Activated CD4-positive, alpha-beta T cell treated with anti-CD3 and anti-CD28 coated beads, Interleukin-2, amount 50 U/mL, for 48 hours (primary cell): ENCODE measurements at places on chromosomes 3 and 15.

- no peak for DNase-seq
These were observed 3.1 kb downstream of the HGD start for GRCh38 chr3:120678984-120679383.

DNA sequence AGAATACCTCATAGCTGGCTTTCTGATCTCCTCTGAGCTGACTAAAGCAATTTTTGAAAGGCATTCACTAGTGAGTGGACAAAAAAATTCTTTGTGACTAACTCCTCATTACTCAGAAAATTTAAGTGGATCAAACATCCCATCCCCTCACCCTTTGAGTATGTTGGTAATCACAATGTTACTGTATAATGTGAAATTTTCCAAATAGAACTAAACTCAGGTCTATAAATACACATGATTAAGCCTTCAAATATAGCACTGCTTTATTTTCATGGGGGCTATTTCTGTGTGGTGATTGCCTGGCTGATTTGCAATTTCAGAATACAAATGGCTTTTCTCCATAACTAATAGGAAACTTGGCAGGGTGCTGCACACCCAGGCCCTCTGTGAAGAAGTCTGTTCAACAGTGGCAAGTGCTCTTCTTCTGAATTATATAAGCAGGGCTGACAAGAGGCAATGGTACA lies 45.9 kb upstream of the ACTC1 start:
- no peak for DNase-seq

DNA sequence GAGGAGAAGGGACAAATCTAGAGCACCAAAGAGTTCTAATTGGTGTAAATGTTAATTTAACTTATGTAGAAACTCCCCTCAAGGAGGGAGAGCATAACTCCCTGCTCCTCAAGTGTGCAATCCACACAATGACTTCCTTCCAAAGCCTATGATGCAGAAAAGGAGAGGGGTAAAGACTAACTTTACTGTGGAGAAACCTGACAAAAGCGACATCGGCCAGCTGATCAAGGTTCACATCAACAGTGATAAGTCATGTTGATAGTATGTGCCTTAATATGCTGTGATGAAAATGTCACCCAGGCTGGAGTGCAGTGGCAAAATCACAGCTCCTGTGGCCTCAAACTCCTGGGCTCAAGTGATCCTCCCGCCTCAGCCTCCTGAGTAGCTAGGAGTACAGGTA lies 76.5 kb downstream of the TFDP2 start:
- DNase-seq = no peak

GRCh38 chr15:27481768-27482167 lies 510.8 kb downstream of the GABRG3 start:
- DNase-seq = no peak

DNA sequence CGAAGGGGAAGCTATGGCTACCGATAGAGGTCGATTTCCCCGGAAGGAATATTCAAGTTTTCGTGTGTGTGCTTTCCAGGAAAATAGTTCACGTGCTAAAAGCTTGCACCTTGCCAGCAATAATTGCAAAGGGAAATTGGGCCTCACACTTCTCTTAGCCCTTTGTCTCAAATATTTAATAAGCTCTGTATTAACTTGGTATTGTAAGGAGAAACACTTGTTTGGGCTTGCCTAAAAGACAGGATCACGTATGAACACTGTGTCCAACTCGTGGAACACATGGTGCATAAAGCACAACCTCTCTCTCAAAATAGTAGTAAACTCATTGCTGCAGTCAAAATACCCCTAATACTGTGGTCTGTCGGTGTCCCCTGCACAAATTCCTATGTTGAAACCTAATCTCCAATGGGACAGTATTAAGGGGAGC lies 352 bp upstream of the TMF1 start:
- no peak for DNase-seq

GRCh38 chr3:5898106-5898505 lies 710.6 kb downstream of the EDEM1 start:
- no peak for DNase-seq

DNA sequence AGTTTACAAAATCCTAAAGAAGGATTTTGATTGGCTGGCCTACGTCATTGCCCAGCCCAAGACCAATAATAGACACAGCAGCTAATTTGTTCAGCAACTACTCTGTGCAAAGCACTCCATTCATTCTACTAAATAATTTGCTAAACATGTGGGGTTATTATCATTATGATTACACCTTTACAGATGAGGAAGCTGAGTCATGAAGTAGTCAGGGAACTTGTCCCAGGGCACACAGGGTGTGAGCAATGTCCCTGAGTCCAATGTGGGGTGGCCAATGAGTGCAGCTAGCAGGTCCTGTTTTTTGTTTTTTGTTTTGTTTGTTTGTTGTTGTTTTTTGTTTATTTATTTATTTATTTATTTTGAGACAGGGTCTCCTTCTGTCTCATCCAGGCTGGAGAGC lies 183.6 kb downstream of the ABHD5 start:
- no peak for DNase-seq

DNA sequence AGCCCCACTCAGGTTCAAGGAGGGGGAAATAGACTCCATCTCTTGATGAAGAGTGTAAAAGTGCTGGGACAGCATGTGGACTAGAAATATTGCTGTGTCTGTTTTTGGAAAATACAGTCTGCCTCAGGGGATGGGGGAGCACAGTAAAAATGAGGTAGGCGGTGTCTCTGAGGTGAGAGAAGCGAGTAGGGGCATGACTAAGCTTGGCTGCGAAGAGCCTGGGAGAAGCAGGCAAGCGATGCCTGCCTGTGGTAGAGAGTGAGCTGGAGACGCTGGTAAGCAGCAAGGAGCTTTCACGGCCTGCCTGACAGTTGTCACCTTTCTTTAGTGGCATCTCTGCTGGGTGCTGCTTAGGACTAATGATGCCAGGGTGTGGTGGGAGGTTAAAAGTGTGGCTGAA lies 49.0 kb upstream of the DCLK3 start:
- DNase-seq = no peak

GRCh38 chr3:100710261-100710968 lies 1.1 kb downstream of the TFG start:
- DNase-seq = peak; percentile 86

DNA sequence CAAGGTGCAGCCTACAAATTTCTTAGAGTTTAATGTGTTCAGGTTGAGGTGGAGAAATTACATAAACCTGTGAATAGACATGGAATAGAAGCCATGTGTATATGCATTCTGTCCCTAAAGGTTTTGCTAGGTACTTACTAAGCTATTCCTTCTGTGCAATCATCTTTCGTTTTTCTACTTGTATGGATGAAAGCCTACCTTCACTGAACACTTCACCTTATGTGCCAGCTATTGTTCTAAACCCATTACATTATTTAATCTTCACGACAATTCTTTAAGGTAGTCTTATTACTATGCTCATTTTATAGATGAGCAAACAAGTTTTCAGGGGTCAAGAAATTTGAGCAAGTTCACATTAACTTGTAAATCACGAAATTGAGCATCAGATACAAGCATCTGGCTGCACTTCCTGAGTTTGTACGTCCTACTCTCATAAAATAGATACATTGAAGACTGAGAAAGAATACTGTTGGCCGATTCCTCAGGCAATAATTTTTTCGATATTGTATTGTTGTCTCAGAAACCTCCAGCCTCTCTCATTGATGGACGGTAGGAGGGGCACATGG lies 635 bp upstream of the RCN2 start:
- DNase-seq = no peak

DNA sequence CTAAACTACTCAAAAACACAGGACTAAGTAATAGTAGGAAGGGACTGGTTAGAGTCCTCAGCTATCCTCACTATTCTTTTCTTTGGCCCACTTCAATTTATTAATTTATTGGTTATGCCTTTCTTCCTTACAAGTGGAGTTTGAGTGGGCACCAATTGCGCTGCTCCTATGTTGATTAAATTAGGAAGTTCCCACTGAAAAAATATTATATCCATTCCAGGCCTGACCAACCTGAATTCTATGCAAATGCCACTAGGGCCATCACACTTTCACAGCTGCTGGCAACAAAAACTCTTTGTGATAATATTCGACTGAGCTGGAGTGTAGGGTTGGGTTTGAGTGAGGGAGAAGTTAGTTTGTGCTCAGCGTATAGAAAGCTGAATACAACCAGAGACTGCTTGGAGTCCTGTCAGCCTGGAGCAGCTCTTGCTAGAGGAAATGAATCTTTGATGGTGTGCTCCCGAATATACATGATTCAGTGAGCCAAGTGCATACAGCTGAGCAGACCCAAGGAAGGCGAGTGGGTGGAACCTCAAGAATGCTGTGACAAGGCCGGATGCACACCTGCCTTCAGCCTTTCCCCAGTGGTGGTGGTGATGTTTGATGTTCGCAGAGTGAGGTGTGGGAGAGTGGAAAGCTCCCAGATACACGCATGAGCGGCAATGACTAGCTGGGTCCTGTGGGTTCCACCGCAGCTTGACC lies 1.5 kb downstream of the ARHGEF3 start:
- peak; percentile 73 for DNase-seq

DNA sequence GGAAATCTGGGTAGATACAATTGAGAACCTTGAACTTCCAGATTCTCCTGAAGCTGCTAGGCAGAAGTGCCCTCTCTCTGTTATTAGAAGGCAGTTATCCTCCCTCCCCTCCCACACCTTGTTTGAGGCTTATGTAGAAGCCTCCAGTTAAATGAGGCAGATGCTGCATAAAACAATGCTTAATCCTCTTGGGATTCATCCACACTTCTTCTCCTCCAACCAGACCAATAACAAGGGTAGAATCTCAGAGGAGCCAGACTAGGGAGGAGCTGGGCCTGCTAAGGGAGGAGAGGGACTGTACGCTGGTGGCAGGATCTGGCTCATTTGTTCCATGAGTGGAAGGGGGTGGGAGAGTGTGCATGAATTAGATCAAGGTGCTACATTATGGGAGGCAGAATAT lies 88.3 kb upstream of the PRR23C start:
- no peak for DNase-seq

DNA sequence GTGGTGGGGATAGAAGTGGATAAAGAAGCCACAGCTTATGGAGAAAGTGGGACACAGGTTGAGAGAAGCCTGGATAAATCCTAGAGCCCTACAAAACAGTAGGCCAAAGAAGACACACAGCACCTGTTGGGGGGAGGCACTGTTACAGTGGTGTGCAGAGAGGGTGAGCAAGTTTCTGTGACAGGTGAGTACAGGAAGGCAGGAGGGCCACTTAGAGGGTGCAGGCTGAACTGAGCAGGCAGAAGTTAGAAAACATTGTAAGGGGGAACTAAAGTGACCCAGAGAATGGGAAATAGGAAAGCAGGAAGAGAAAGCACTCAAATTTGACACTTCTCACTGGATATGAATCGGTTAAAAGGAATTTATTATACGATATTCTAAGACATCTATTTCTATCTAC lies 146.1 kb upstream of the TMCO5A start:
- no peak for DNase-seq

DNA sequence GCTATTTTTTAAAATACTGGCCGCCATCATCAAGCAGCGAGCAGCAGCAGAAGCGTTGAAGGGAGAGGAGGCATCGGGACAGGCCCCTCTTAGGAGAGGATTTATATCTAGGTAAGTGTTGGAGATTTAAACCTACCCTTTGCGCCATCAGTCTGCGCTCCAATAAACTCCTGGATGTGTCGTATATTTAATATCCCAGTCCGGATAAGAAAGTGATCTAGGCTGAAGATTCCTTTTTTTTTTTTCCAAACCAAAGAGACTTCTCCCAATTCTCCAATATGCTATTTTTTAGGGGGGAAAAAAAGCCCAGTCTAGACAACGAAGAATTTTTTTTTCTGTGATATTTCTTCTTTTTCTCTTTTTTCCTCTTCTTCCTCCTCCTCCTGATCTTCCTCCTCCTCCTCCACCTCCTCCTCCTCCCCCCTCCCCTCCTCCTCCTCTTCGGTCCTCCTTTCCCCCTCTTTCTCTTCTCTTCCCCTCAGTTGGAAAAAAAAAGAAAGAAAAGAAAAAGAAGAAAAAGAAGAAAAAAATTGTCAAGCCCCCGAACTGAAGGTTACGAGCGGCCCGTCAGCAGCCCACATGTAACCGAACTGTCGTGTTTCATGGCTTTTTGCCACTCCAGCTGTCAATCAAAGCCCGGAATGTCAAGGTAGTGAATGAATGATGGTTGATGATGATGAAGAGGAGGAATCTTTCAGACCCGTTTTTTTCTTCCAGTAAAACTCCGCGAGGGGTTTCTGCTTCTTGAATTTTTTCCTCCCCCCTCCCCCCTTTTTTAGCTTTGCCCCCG lies 835 bp downstream of the MEIS2 start:
- DNase-seq = no peak

DNA sequence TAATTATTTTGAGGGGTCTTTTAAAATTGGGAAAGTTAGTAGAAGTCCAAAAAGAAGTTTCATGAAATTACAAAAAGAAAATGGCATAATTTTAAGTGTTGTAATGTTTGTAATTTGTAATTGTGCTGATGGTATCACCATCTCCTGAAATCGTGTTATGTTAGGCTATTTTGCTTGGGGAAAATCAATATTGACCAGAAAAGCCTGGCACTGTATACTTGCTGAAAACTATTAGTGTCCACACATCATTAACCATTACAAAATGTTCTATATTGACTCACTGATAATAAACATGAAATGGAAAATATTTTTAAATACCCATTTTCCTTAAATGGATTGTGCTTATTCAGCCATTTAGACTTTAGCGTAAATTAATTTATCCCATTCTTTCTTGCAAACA lies 40.3 kb upstream of the ZBED2 start:
- DNase-seq = no peak

- no peak for DNase-seq
These were observed 27.9 kb downstream of the MINDY4B start for GRCh38 chr3:150877303-150877702.

DNA sequence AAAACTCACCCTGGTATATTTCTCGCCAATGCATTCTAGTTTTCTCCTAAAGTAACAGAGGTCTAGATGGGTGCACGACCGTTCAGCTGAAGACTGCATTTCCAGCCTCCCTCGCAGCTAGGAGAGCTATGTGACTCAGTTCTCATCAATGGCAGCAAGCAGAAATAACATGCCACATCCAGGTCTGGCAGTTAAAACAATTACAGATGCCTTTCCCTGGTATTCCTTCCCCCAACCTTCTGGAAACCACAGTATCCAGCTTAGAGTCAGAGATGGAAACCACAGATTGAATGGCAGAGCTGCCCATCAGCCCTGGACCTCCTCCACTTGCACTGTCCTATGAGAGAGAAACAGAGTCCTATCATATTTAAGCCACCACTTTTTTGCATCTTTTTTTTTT lies 4.8 kb downstream of the HAPLN3 start:
- DNase-seq = no peak

GRCh38 chr15:34644851-34645250 lies 61.4 kb upstream of the GOLGA8B start:
- DNase-seq = no peak

DNA sequence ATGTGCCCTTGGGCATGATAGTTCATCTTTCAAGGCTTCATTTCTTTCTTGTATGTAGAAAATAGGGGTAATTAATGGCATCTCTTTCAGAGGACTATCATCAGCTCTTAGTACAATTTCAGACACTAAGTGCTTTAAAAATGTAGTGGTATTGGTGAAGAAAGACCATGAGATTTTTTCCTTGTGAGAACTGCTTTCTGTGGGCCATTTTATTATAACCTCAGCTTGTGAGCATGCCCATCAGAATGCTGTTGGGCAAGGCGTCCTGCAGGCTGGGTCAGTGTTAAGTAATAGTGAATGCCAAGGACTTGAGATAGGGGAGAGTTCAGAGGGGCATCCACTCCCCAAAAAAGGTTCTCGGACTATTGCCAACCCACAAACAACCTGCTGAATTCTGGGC lies 187.9 kb downstream of the GHSR start:
- DNase-seq = no peak
